ENCODE measurements at places on chromosomes 4 and X.

DNA sequence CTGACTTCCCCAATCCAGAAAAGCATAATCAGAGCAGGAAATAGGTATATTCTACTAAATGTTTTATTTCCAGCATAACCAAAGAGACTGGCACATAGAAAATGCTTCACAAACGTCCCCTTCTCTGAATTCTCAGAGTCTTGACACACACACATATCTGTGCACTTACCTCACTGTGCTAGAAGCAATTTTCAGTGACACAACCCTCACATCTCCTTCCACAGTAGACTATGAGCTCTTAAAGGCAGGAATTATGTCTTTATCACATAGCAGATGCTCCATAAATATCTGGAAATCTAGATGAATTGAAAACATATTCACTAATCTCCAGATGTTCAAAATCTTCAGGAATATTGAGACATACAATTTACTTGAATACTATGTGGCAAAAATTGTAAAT lies 5.9 kb downstream of the SOWAHB start:
- DNase-seq, result no peak

- DNase-seq, result no peak
Observed at GRCh38 chrX:661154-661553, 30.6 kb downstream of the SHOX start.

- DNase-seq, result no peak
Observed at GRCh38 chr4:128663325-128663724, 146.2 kb upstream of the JADE1 start.

- DNase-seq, result no peak
Observed at GRCh38 chr4:174248407-174248806, 35.1 kb downstream of the FBXO8 start.

GRCh38 chrX:82945332-82945731 lies 562.8 kb upstream of the POU3F4 start:
- DNase-seq, result no peak

GRCh38 chr4:140238351-140239056 lies 84.5 kb upstream of the MAML3 start:
- DNase-seq, result no peak

- DNase-seq, result no peak
Observed at GRCh38 chr4:102247041-102247440, 98.2 kb downstream of the SLC39A8 start.

DNA sequence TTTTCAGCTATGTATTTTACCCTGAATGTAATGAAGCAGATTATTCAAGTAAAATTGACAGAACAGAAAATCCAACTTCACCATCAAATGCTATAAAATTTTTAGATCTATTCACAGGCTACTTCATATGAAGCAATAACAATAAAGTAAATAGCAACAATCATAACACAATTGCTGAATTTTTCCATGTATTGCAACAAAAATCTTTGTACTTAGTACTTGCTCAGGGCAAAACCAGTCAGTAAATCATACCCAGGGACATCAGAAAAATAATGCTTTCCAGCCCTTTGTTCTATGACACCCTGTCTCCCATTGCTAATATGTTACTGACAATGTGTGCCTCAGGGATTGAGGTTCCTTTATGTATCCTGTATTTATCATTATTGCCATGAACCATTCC lies 15.5 kb downstream of the TNIP3 start:
- DNase-seq, result no peak

- no peak for DNase-seq
Observed at GRCh38 chr4:100828986-100829685, 311.3 kb upstream of the EMCN start.

- DNase-seq, result no peak
Observed at GRCh38 chr4:86220121-86220520, 139.7 kb downstream of the MAPK10 start.

- DNase-seq, result no peak
Observed at GRCh38 chr4:2337131-2337723, 75.3 kb upstream of the MXD4 start.

- DNase-seq, result no peak
Observed at GRCh38 chr4:7146059-7146785, 46.1 kb upstream of the SORCS2 start.

DNA sequence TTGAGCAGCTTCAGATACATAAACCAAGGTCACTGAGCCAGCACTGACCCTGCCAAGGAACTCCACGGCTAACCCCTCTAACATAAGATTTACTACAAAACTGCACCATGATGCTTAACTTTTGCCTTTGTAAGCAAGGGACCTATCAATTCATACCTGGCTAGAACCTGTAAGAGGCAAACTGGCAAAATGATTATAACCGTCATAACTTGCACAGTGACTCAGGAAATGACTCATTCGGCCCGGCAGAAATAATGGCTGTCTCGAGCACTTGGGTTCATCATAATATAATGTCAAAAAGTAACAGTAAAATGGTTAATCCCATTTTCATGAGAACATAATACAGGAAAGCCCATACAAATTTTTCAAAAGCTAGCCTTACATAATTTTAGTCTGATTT lies 17.2 kb downstream of the RASGEF1B start:
- DNase-seq, result no peak

GRCh38 chr4:158181906-158182305 lies 9.1 kb upstream of the GASK1B start:
- no peak for DNase-seq

DNA sequence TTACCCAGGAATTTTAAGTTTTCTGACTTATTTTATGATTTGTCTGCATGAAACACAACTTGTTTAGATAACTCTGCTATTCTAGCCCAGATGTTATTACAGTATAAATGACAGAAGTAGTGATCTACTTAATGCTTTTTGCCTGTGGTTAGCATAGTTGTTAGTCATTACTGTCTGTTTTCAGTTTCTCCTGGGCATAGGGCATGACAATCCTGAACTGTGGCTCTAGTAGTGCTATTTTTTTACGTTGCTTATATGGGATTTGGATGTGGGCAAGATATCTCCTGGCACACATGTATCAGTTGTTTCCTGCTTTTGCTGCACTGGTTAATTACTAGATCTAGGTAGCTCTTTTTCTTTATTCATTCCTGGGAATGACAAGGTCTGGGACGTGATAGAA lies 1005.8 kb downstream of the PCDH18 start:
- no peak for DNase-seq

DNA sequence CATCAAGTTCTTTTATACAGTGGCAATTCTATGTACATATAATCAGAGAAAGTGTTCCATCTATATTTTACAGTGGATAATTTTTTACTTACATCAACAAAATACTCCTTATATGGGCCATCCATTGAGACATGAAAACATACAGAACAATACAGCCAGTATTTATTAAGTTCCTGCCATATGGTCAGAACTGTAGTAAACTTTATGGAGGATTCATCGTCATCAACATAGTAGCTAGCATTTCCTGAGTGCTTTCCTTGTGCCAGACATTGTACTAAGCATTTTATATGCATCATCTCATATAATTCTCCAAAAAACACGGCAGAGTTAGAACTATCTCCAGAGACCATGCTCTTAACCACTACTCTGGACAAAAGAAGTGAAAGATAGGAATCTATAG lies 170.1 kb downstream of the CEP135 start:
- no peak for DNase-seq

DNA sequence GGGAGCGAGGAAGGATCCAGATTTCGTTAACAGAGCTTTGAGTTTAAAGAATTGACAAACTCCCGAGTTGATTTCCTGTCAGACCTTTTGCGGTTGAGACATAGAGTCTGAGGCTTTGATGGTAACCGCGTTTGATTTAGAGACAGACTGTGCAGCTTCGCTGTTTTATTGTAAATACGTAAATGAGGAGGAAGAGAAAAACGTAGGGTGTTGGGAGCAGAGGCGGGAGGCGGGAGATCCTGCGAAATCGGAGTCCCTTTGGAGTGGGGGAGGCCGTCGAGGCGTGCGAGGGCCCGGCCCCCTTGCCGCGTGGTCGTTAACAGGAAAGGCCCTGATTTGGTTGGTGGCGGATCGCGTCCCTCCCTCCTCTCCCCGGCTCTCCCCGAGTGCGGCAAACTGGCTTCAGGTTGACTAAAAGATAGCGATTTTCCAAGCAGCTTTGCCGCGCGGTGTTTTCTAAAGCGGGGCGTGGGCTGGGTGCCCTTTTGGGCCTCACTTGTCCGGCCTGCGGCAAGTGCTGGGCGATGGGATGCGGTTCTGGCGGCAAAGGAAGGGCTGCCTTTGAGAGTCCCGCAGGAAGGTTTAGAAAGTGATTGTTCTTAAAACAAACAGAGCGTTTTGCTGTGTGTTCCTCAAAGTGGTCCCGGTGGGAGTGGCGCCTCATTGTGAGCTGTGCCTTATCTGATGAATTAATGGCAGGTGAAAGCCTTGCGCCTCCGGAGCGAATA lies 857 bp downstream of the SCML1 start:
- no peak for DNase-seq

- DNase-seq, result no peak
Observed at GRCh38 chrX:84710611-84711010, 208.4 kb upstream of the HDX start.

DNA sequence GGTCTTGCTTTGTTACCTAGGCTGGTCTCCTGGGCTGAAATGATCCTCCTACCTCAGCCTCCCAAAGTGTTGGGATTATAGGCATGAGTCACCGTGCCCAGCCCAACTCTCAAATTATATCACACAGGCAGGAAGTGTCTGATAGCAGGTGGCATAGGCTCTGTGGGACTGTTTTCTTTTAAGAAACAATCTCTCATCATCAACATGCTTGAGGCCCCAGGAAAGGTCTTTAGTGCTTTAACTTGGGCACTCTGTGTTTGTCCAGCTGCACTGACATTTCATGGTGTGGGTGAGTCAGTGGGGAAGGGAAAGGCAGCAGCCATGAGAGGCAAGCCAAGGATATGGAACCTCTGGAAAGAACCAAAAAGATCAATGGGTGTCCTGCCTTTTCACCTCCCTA lies 88.1 kb upstream of the TSPAN5 start:
- DNase-seq, result no peak

DNA sequence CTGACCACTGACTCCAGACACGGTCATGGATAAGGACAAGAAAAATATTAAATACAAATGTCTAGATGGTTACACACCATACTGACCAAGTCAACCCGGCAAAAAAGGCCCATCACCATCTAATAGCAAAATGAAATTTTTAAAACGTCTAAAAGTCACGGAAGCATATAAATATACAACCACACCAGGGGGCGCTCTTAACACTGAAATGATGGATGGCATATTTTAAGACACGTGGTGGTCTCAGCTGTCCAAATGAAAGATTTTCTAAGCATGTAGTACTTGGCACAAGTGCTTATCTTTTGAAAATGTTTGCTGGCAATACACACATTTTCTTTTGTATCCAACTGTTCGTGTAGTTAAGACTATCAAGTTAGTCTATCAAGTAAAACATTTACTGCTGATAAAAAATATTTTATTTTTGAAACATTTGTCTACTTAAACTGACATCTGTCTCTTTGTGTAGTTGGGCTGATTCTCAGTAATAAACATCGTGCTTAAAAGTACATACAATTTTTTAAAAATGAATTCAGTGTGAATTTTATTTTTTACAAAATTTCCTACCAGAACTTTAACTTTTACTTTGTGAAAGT lies 64.6 kb downstream of the COX7B2 start:
- DNase-seq, result no peak

DNA sequence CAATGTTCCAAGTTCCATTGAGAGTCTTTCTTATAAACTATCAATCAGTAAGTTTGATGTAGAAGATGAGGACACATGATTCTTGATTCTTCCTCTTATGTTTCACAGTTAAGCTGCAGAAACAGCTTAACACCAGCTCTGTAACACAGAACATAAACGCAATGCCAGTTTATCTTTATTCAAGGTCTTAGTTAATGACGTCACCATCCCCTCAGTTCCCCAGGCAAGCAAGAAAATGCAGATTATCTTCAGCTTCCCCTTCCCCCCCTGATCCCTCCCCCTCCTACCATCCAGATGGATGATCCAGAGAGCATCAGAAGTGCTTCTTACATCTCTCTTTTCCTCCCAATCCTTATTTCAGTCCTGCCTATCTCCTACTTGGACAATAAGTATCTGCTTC lies 4.4 kb upstream of the SH3RF1 start:
- DNase-seq, result no peak

- no peak for DNase-seq
Observed at GRCh38 chr4:44871133-44871532, 144.8 kb upstream of the GNPDA2 start.

DNA sequence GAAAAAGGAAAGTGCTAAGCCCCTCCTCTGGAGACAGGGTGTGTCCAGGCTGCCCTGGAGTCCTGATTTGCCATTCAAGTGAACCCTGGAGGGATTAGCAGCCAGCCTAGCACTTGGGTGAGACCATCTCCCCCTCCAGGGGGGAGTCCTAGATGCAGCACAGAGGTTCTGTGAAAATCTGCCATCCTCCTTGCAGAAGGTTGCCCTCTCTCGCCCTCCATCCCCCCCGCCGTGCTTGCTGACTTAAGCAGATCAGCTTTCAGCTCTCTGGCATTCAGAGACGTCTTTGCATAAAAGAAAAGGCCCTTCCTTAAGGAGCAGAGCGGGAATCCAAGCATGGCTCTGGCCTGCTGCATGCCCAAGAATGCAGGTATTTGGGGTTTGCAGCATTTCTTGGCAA lies 102.1 kb upstream of the SCML1 start:
- DNase-seq, result no peak

DNA sequence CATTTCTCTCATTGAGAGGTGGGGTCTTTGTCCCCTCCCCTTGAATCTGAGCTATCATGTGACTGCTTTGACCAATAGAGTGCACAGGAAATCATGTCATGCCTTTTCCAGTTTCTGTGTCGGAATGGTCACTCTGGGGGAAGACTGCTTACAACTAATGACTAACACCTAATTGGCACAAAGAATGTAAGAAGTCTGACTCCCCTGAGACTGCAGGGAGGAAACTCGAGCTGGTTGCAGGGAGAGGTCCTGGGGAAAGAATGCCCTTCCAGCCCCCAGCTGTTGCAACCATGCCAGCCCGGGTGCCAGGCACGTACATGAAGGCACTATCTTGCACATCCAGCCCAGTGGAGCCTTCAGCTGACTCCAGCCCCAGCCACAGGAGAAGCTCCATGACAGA lies 254.2 kb downstream of the DHX15 start:
- DNase-seq, result no peak

DNA sequence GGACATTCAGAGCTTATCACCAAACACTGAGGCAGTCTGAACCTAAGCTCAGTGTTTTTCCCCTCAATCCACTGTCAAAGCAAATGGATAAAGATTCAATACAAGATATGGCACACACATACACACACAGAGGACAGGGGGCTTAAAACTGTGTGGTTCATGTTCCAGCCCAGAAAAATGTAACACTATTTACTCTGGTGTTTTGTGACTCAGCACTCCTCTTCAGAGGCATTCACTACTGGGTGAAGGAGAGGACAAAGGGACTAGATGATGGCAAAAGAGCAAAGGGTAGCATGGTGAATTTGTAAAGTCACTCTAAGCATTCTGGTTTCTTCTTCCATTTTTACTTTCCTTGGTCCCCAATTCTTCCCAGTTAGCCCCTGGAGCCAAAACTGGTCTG lies 120.3 kb downstream of the ARHGEF9 start:
- no peak for DNase-seq

- no peak for DNase-seq
Observed at GRCh38 chr4:141075553-141075952, 57.7 kb downstream of the RNF150 start.

GRCh38 chr4:83276299-83277040 lies 8.1 kb downstream of the COQ2 start:
- DNase-seq, result no peak

- no peak for DNase-seq
Observed at GRCh38 chr4:80495865-80496264, 160.3 kb downstream of the CFAP299 start.

- DNase-seq, result no peak
Observed at GRCh38 chr4:133424605-133425004, 275.5 kb downstream of the PCDH10 start.
